ENCODE measurements at places on chromosomes 5 and 9. TPM values are rescaled to one million over a fixed set of nuclear protein-coding genes. Genes with fewer than 3 reads are reported as not detected.

STPG3 gene
- total RNA-seq: not detected

PIP5K1B gene
- 0.19 TPM for total RNA-seq

EFNA5 gene
- total RNA-seq: 30.7 TPM

CDX1 gene
- not detected for total RNA-seq

PTPN3 gene
- total RNA-seq: 0.19 TPM

IL7R gene
- total RNA-seq: 3.6 TPM

SYK gene
- total RNA-seq: not detected

ATOSB gene
- total RNA-seq: 50.9 TPM

PKD2L2 gene
- not detected for total RNA-seq

IFNA21 gene
- not detected for total RNA-seq

SLC35D2 gene
- total RNA-seq: 22.4 TPM

VPS13A gene
- 45.4 TPM for total RNA-seq

DDX4 gene
- not detected for total RNA-seq

RELL2 gene
- 4.6 TPM for total RNA-seq

CCDC192 gene
- total RNA-seq: not detected

SREK1 gene
- 75.3 TPM for total RNA-seq

RAPGEF1 gene
- total RNA-seq: 106 TPM

NRARP gene
- 64.3 TPM for total RNA-seq

GABBR2 gene
- total RNA-seq: 10.3 TPM

CCIN gene
- 0.65 TPM for total RNA-seq

FOXD4L3 gene
- total RNA-seq: not detected

SOX30 gene
- not detected for total RNA-seq

MVB12B gene
- total RNA-seq: 10.1 TPM

PCDHB4 gene
- 0.33 TPM for total RNA-seq

Measured in vein endothelial cell (primary cell).